ENCODE measurements at places on chromosomes 1 and 21.

GRCh38 chr1:156151093-156151688, 2.2 kb upstream of the SEMA4A start:
- no peak for DNase-seq

DNA sequence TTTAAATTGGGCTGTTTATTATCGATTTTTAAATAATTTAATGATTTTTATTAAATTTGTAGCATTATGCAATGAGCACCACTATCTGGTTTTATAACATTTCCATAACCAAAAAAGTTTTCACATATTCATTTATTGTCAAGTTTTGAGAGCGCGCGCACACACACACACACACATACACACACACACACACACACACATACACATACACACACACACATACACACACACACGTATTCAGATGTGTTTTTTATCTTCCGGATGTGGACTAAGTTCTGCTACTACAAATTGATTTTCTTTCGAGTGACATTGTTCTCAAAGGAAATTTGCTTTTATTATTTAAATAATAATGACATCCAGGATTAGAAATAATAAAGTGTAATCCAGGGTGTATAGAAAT, 16.3 kb downstream of the CACHD1 start:
- DNase-seq: no peak

DNA sequence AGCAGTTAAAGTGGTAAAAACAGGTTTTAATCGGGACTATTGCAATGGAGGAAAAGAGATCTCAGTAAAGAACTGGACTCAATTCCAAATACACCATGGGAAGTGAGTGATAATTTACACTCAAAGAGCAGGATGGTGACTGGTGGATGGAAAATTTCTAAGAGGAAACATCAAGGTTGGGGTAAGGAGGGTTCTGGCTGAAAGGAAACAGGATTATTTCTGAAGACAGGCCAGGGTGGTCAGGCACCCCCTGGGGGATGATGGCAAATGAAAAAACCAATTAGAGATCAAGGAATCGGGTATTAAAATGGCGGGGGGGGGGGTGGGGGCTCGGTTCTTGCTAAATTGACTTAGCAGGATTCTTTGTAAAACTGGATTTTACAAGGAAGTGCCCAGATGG, 12.3 kb upstream of the HSD11B1 start:
- no peak for DNase-seq

DNA sequence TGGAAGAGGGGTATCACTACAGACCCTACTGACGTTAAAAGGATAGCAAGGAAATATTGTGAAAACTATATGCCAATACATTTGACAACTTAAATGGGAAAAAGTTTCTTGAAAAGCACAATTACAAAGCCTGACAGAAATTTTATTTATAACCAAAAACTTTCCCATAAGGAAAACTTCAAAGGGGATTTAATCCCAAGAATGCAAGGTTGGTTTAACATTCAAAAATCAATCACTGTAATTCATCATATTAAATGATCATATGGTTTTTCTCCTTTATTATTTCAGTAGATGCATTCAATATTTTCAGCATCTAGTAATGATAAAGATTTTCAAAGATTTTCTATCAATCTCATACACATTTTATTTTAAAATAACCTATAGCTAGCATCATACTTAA, 13.3 kb downstream of the LRRC8C start:
- no peak for DNase-seq

- no peak for DNase-seq
Observed at GRCh38 chr1:246919902-246920301, 11.8 kb downstream of the AHCTF1 start.

All from sciatic nerve (tissue), 2 donors.